Stimulated activated CD4-positive, alpha-beta T cell treated with anti-CD3 and anti-CD28 coated beads, TNF-alpha, amount 100 ng/mL, for 1 hour (primary cell): ENCODE measurements at places on chromosomes 5 and 9.

GRCh38 chr5:10106285-10106684 is 143.4 kb downstream of the ATPSCKMT start:
- no peak for DNase-seq

- DNase-seq, result no peak
Measured at GRCh38 chr5:81195335-81195929, 37.7 kb upstream of the CKMT2 start.

- no peak for DNase-seq
Measured at GRCh38 chr5:5981562-5981961, 396.8 kb downstream of the MED10 start.

- no peak for DNase-seq
Measured at GRCh38 chr5:10699281-10699874, 61.7 kb downstream of the DAP start.

DNA sequence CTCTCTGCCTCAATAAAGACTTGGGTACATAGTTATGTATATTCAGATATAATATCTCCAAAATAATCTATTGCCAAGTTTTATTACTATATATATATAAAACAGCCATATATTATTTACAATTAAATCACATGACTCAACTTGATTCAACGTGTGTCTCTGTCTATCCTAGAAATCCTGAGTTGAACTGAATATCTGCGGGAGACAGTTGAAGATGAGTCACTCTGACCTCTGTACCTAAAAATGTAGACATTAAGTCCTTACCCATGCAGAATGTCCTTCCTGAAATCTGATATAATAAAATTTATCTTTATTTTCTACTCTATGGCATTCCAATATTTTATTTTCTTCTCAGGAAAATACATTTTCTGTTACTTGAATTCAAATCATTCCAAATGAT is 218.2 kb upstream of the PRDM9 start:
- no peak for DNase-seq

DNA sequence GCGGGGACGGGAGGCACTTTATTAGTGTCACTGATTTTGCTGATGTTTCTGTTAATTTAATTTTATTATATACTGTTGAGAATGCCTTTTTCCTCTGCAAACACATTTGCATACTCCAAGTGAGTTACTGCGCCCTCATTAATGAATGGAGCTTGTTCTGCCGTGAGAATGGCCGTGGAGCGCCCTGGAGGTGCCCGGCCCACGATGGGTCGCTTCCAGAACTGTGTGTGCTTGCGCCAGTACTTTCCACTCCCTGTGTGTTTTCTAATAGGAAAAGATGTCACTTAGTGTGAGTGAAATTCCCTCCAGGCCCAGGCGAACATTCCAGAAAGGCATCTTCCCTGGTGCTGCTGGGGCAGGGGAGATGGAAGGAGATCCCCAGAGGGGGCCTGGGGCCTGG is 30.1 kb downstream of the NDUFS6 start:
- no peak for DNase-seq

DNA sequence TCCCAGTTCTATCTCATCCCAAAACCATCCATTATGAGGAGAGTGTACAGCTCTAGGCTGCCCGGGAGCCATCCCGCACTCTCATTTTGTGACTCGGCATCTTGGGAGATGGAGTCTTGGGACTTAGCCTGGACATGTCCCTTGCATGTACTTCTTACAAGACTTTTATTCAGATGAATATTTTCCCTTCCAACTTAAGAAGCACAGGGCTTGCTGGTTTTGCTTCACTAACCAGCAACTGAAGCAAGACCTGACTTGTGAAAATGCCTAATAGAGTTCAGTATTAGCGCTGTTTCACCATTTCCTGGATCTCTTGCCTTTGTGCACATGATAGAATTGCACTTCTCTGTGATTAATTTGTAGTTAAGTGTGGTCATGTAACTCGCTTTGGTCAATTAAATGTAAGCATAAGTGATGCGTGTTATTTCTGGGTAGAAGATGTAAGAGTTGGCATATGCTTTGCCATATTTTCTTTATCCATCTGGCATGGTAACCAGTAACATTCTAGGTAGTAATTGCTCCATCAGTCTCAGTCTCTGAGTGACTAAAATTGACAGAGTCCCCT is 55.8 kb downstream of the PDCD1LG2 start:
- no peak for DNase-seq

- no peak for DNase-seq
Measured at GRCh38 chr9:37760416-37761161, 7.0 kb downstream of the TRMT10B start.

DNA sequence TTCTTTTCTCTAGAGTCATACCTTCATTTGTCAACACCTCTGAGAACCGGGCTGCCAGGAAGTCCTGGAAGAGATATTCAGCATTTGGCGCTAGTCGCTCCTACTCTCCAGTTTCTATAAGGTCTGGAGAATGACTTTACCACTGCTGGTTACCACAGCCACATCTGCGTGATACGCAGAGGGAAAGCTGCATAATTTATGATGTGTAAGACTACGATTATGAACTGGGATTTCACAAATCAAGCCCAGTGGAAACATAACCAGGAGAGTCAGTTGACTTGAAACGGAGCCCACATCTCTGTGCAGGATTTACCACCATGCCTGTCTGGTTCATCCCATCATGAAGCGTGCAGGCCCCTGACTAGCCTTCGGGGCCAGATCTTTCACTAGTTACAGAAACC is 72.6 kb downstream of the FGF1 start:
- DNase-seq, result no peak

DNA sequence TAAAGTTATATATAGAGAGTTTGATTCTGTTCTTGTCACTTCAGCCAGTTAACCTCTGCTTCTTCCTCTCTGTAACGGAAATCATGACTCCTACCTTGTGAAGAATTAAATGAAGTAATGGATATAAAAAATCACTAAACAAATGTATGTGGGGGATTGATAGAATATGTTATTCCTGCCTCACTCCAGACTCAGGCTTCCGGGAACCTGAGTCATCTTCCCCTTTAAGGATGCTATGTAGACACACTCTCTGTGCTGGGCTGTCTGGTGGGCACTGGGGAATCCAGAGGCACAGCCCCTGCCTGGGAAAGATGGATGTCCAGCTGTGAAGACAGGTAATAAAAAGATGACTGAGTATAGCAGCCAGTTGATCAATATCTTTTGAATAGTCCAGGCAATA is 77.4 kb downstream of the ZNF618 start:
- no peak for DNase-seq

DNA sequence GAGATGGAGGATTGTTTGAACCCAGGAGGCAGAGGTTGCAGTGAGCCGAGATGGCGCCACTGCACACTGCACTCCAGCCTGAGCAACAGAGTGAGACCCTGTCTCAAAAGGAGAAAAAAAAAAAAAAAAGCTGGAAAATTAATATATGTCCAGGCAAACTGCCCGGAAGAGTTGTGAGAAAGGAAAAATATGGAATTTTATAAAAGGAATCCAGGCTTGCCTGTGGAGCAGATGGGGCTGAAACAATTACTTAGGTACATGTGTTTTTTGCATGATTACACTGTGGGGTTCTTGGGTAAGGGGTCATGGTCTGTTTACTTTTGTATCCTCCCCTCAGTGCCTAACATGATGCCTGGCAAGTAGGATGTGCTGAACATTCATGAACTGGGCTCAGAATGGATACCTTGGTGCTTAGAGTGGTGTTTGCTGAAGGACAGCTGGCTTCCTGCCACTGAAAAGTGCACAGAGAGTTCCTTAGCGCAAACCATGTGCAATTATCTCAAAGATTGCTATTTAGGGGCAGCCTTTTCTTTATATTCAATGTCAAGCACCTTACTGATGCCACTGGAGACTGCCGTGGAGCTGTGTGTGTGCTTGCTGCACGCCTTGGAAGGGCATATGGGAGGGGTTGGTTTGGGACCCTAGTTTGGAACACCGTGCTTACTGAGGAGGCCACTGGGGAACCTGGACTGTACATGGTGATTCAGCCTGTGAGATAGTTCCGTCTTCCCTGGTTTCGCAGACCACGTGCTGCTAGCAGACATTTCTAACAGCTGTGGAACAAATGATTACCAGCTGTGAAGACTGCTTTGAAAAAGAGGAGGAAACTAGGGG is 78.4 kb downstream of the MAP1B start:
- no peak for DNase-seq

GRCh38 chr5:57816108-57816507 is 333.5 kb upstream of the ACTBL2 start:
- no peak for DNase-seq

DNA sequence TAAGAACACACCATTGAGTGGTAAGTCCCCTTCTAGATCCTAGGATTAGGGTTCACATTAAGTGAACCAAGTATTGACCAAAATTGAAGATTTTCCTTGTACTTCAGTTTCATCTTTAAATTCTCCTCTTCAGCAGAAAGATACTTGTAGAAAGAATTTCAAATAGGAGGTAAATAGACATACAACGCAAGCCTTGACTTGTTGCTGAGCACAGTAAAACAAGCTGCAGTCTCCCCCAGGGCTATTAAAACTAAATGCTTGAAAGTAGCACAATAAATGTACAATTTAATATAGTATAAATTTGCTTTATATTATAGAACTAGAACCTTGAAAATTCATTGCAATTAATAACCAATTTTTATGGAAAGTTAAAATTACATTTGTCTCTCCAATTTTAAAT is 170.1 kb upstream of the TARS1 start:
- DNase-seq, result no peak

DNA sequence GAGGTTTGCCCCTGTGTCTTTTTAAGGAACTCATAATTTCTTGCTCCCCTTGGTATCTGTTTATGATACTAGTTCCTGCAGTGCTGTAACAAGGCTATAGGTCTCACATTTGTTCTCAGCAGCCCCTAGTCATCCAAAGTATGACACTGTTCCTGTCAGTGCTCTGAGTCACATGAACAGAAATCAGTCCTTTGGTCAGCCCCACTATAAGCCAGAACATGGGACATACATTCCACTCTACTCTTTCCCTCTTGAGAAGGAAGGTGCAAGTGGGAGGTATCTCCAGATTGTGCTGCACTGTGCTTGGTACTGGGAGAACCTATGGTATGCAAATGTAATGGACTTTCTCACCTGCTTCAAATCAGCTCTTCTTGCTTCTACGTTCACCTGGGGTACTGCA is 87.0 kb downstream of the IARS1 start:
- DNase-seq, result no peak

GRCh38 chr9:80732506-80732905 is 956.8 kb downstream of the TLE1 start:
- DNase-seq, result no peak

DNA sequence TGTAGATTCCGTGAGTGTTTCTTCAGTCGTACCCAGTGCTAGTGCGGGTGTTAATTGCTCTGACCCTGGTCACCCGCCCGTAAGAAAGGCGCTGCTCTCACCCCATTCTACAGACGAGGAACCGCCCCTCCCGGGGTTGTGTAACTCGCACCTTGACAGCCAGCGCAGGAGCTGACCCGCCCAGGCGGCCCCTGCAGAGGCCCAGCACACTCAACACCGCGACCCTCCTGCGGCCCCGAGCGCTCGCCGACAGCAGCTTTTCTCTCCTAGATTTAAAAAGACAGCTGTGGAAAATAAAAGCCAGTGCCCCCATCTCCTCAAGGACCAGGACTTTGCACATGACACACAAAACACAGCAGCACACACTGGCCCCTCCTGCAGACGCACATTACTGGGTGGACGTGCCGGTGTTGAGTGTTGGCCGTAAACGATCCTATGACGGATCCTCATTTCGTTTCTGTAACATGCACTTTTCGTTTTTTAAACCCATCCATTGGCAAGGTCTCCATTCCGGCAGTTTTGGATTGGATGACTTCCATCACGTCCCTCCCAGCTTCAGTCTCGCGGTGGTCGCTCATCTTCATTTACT is 22.9 kb downstream of the OR2V2 start:
- no peak for DNase-seq

GRCh38 chr5:67360047-67360446 is 163.4 kb upstream of the CD180 start:
- DNase-seq, result no peak

DNA sequence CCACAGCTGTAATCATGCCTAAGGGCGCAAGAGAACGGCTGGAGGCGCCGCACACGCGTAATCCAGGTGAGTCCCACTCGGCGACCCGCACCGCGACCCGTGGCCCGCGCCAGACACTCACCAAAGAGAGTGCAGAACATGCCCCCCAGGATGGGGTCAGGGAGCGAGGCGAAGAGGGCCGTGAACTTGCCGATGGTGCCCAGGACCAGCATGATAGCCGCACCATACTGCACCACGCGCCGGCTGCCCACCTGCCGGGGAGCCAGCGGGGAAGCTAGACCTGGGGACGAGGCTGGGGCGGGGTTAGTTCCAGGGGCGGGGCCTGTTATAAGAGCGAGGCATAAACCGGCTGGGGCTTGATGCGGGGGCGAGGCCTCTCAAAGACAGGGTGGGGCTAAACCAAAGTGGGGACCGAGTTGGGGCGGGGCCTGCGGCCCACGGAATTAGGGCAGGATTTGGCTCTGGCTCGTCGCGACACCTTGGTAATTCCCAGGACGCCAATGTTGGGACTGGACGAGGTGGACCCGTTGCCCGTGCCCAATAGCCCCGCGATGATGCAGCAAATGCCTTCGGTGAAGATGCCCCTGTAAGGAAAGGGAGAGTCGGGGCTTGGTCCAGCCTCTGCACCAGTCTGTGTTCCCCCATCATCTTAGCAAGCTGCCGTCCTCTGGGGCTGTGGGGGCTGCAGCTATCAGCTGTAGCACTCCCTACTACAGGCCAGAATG is 4.8 kb downstream of the SLC23A1 start:
- DNase-seq, result no peak

- DNase-seq, result no peak
Measured at GRCh38 chr5:122937914-122938313, 92.5 kb downstream of the SNX24 start.

- no peak for DNase-seq
Measured at GRCh38 chr5:43245724-43246385, 53.8 kb downstream of the NIM1K start.

- no peak for DNase-seq
Measured at GRCh38 chr5:88770276-88771257, 112.4 kb downstream of the MEF2C start.

DNA sequence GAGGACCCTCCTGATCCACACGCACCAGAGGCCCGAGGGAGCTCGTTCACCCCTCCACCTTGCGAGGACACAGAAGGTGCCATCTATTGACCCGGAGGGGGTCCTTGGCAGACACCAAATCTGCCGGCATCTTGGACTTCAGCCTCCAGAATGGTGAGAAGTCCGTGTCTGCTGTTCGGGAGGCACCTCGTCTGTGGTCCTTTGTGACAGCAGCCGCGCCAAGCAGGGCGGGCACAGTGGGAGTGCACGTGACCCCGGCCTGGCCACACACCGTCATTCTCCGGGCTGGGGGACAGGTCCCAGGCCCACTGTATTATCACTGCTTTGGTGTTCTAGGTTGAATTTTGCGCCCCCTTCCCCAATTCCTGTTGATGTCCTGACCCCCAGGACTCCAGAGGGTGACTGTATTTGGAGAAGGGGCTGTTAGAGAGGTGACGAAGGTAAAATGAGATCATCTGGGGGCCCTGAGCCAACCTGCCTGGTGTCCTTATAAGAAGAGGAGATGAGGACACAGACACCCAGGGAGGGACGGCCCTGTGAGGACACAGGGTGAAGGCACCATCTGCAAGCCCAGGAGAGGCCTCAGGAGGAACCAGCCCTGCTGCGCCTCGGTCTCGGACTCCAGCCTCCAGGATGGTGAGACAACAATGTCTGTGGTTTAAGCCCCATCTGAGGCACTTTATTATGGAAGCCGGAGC is 15.7 kb downstream of the LPCAT1 start:
- DNase-seq, result no peak
